T-helper 17 cell (primary cell): ENCODE measurements at places on chromosomes 7 and 10. TPM values are rescaled to one million over a fixed set of nuclear protein-coding genes. Genes with fewer than 3 reads are reported as not detected.

Gene CDC14C
- total RNA-seq = not detected

Gene KCND2
- not detected for total RNA-seq

Gene ZNF239
- total RNA-seq = 1.1 TPM

Gene HABP2
- total RNA-seq = not detected

Gene GIMAP4
- total RNA-seq = 113 TPM

Gene RAMP3
- total RNA-seq = 0.76 TPM

- DNase-seq = no peak
These were observed 595.8 kb upstream of the MKI67 start for GRCh38 chr10:128721963-128722445.

GRCh38 chr7:96266015-96266414 lies 55.9 kb downstream of the SLC25A13 start:
- DNase-seq = no peak

DNA sequence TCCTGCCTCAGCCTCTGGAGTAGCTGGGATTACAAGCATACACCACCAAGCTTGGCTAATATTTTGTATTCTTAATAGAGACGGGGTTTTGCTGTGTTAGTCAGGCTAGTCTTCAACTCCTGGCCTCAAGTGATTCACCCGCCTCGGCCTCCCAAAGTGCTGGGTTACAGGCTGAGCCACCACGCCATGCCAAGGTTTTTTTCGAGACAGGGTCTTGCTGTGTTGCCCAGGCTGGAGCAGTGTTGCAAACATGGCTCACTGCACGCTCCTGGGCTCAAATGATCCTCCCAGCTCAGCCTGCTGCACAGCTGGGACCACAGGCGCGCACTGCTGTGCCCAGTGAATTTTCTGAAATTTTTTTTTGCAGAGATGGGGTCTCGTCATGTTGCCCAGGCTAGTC lies 3.3 kb upstream of the SEC31B start:
- DNase-seq = no peak

GRCh38 chr7:149803551-149804074 lies 30.2 kb upstream of the ZNF467 start:
- DNase-seq = no peak

- no peak for DNase-seq
These were observed 241.4 kb upstream of the CCDC6 start for GRCh38 chr10:60147576-60148265.

GRCh38 chr10:79084012-79084971 lies 15.5 kb downstream of the ZMIZ1 start:
- DNase-seq = no peak

GRCh38 chr10:93099670-93100069 lies 26.0 kb downstream of the CYP26A1 start:
- DNase-seq = no peak
